A673 (cell line): ENCODE measurements at places on chromosomes 13 and 19. TPM values are rescaled to one million over a fixed set of nuclear protein-coding genes. Genes with fewer than 3 reads are reported as not detected.

The HMGB1 gene
- 1,533 and 1,602 TPM in 2 replicates for total RNA-seq

The LYPD5 gene
- total RNA-seq, result not detected in 2 replicates

The RNASEH2A gene
- total RNA-seq, result 97.7 and 99.7 TPM in 2 replicates

The CEACAM16 gene
- total RNA-seq, result not detected in 2 replicates

The LHFPL6 gene
- 63.9 and 72.1 TPM in 2 replicates for total RNA-seq

The ZNF541 gene
- total RNA-seq, result not detected in 2 replicates

The ZNF471 gene
- total RNA-seq, result 1.6 and 2.9 TPM in 2 replicates

The F7 gene
- total RNA-seq, result not detected in 2 replicates

The LENG1 gene
- total RNA-seq, result 8.8 and 9.7 TPM in 2 replicates

The METTL21C gene
- total RNA-seq, result not detected in 2 replicates

The EPS8L1 gene
- total RNA-seq, result 7.7 and 10.2 TPM in 2 replicates
